ENCODE measurements at places on chromosomes 1 and 21.

- H3K4me1 ChIP-seq, result no peaks in the 10 kb centered on the region
- no peaks in the 10 kb centered on the region for H3K27me3 ChIP-seq
- H3K36me3 ChIP-seq, result peaks cover 2% of the 10 kb centered on the region
- H3K4me3 ChIP-seq, result no peak overlapping the region
- DNase-seq, result no peak
- no peak overlapping the region for H3K27ac ChIP-seq
Measured at GRCh38 chr1:21880619-21880970, 56.5 kb downstream of the HSPG2 start.

DNA sequence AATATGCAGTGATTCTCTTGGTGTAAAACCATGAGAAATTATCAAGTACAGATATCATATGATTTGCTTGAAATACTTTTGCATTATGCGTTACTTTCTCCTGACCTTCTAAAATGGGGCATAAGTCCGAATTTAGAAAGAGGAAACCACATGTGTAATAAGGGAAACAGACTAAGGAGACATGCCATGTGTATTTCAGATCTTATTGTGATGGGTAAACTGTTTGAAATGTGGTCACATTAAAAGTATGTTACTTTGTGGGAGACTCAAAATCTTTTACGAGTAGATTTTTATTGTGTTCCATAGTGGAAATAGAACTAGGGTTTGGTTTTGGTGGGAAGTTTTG lies 173.0 kb downstream of the NFIA start:
- no peak overlapping the region for H3K27ac ChIP-seq
- DNase-seq, result no peak
- no peaks in the 10 kb centered on the region for H3K27me3 ChIP-seq
- no peaks in the 10 kb centered on the region for H3K4me1 ChIP-seq
- H3K36me3 ChIP-seq, result no peaks in the 10 kb centered on the region
- no peak overlapping the region for H3K4me3 ChIP-seq

DNA sequence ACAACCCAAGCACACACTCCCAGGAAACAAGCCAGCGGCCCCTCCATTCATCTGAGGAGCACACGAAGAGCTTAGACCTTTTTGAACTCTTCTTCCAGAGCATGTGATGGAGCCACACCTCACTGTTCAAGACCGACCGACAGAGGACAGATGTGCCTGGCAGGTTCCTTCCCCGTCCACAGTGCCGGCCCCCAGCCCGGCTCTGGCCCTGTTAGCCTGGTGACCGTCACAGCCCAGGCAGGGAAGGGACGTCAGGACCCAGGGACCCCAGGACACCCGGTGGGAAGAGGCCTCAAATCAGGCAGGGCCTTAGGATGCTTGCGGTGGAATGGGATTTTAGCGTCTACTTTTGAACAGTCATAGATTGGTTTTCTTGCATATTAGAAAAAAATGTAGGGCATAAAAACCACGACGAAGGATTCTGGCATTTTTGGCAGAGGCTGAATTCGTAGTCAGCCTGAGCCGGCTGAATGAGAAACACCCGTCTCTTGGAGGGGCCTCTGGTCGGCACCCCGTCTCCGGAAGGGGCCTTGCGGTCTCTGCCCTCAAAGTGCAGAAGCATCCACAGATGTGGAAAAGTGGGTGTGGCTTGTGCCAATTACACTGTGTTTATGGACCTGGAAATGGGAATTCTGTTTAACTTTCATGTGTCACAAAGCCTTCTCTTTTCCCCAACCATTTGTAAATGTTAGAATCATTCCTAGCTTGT lies 79.3 kb downstream of the SIK1 start:
- DNase-seq, result no peak
- H3K27me3 ChIP-seq, result no peaks in the 10 kb centered on the region
- no peaks in the 10 kb centered on the region for H3K4me1 ChIP-seq
- no peaks in the 10 kb centered on the region for H3K36me3 ChIP-seq
- no peak overlapping the region for H3K27ac ChIP-seq

- H3K4me1 ChIP-seq, result no peaks in the 10 kb centered on the region
- H3K27me3 ChIP-seq, result no peaks in the 10 kb centered on the region
- no peak overlapping the region for H3K4me3 ChIP-seq
- no peak overlapping the region for H3K27ac ChIP-seq
- no peaks in the 10 kb centered on the region for H3K36me3 ChIP-seq
- no peak for DNase-seq
Measured at GRCh38 chr1:161777261-161777660, 11.1 kb downstream of the ATF6 start.

DNA sequence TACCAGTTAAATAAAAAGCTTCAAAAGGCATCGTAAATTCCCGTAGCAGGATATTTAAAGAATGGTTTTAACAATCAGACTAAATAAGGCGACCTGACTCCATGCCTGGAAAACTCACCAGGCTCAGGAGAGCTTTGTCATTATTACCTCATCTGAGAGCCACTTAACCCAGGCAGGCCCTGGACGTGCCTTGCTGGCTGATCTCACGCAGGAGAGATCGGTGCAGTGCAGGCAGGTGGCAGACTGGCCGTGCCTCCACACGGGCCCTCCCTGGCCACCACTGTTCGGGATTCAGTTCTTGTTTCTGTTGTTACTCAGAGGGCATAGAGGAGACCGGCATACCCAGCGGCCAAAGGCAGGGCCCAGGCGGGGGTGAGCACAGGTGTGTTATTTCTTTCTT lies 6.4 kb downstream of the MT1HL1 start:
- DNase-seq, result no peak
- H3K36me3 ChIP-seq, result no peaks in the 10 kb centered on the region
- no peak overlapping the region for H3K4me3 ChIP-seq
- no peaks in the 10 kb centered on the region for H3K4me1 ChIP-seq
- H3K27ac ChIP-seq, result no peak overlapping the region

DNA sequence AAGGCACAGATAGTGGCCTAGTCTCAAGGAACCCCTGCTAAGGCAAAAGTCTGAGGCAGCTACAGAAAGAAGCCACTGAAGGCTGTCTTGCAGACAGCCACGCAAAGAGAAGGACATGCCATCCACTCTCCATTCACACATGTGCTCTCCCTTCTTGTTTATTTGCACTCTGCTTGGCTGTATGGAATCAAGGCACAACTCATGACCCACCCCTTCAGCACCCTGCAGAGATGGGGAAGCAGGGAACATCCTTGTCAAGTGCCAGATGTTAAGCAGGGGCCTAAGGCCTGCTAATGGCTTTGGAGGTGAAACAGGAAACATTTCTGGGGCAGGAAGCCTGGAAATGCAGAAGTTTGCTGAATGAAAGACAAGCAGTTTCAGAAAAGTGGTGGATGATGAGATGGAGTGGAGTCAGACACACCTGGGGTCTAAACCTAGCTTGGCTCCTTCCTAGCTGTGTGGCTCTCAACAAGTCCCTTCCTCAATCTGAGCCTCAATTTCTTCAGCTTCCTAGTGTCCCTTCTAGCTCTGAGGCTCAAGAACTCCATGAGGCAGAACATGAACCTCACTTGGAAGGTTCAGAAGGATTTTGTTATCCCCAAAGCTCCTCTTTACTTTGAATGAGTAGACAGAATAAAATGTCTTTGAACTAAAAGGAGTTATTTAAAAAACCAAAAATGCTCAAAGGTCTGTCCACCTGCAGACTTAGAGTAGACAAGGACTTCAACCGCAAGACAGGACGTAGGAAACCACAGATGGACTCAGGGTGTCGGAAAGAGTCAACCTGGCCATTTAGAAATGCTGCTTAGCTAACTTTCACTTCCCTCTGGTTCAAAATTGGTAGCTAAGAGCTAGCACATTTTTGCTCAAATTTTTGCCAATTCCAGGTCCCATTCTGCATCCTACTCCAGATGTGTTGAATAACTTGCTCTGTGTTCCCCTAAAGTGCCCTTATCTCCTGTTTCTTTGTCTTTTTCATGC lies 283.1 kb downstream of the PLPP3 start:
- no peak overlapping the region for H3K27ac ChIP-seq
- DNase-seq, result no peak
- H3K4me3 ChIP-seq, result no peak overlapping the region

GRCh38 chr1:4447778-4448420 lies 206.5 kb upstream of the AJAP1 start:
- no peak overlapping the region for H3K4me3 ChIP-seq
- H3K36me3 ChIP-seq, result no peaks in the 10 kb centered on the region
- DNase-seq, result no peak
- H3K27me3 ChIP-seq, result 0 out of 2 replicates have a peak, but pooled peaks cover 3% of the 10 kb centered on the region
- H3K4me1 ChIP-seq, result no peaks in the 10 kb centered on the region

DNA sequence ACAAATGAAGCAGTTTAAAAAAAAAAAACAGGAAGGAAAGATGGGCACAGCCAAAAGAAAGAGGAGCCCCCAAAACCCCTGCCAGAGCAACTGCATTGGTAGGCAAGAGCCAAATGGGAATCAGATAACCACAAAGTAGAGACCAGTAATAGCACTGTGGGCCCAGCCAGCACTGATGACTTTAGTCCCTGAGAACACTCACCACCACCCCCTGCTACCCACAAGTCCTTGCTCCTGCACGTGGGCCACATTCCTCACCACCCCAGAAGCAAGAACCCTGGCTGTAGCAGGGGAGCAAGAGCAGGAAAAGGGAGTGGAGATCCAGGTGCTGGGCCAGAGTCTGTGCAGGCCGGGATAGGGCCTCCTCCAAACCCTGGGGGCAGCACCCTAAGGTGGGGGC lies 86.1 kb downstream of the RRAGC start:
- no peak overlapping the region for H3K4me3 ChIP-seq
- H3K27me3 ChIP-seq, result peaks cover 21% of the 10 kb centered on the region
- DNase-seq, result no peak
- no peaks in the 10 kb centered on the region for H3K36me3 ChIP-seq

DNA sequence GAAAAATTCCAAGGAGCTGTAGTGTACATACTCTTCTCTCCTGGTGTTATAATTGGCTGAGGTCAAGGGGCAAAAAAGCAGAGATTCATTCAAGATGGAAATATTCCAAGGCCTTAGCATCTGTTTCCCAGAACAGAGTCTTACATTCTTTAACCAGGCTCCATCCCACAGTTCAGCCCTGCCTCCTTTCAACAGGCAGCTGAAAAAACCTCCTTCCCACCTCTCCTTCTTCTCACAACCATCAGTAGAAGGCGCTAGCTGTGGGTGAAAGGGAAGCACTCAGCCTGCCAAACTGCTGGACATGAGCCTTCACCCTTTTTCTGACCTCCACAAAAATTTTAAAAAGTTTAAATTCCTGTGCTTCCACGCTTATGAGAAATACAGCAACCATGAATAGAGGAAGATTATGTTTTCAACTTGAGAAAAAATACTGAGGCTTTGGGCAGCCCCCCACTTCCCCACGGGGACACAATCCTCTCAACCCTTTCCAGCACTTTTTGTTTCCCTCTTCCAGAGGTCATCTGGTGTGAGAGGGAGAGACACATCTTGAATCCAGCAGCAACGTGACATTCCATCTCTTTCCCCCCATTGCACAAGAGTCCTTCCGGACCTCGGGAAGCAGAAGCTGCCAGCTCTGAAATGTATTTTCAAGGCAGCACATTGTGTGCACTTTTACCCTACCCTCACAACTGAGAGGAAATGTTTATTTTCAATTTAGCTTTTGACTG lies 43.2 kb upstream of the FMO2 start:
- H3K27me3 ChIP-seq, result 0 out of 2 replicates have a peak, but pooled peaks cover 5% of the 10 kb centered on the region
- no peaks in the 10 kb centered on the region for H3K4me1 ChIP-seq
- no peak overlapping the region for H3K4me3 ChIP-seq
- H3K27ac ChIP-seq, result no peak overlapping the region
- DNase-seq, result no peak
- no peaks in the 10 kb centered on the region for H3K36me3 ChIP-seq

GRCh38 chr1:63898428-63899196 lies 124.8 kb downstream of the ROR1 start:
- no peaks in the 10 kb centered on the region for H3K36me3 ChIP-seq
- H3K27ac ChIP-seq, result no peak overlapping the region
- H3K27me3 ChIP-seq, result no peaks in the 10 kb centered on the region
- no peak overlapping the region for H3K4me3 ChIP-seq

GRCh38 chr21:15415541-15416261 lies 314.1 kb upstream of the USP25 start:
- no peaks in the 10 kb centered on the region for H3K36me3 ChIP-seq
- no peaks in the 10 kb centered on the region for H3K27me3 ChIP-seq
- H3K4me1 ChIP-seq, result no peaks in the 10 kb centered on the region
- no peak for DNase-seq
- H3K27ac ChIP-seq, result no peak overlapping the region

GRCh38 chr1:202320081-202320405 lies 21.7 kb downstream of the UBE2T start:
- H3K4me1 ChIP-seq, result no peaks in the 10 kb centered on the region
- no peaks in the 10 kb centered on the region for H3K27me3 ChIP-seq
- H3K27ac ChIP-seq, result no peak overlapping the region
- H3K4me3 ChIP-seq, result no peak overlapping the region
- no peak for DNase-seq
- H3K36me3 ChIP-seq, result no peaks in the 10 kb centered on the region

DNA sequence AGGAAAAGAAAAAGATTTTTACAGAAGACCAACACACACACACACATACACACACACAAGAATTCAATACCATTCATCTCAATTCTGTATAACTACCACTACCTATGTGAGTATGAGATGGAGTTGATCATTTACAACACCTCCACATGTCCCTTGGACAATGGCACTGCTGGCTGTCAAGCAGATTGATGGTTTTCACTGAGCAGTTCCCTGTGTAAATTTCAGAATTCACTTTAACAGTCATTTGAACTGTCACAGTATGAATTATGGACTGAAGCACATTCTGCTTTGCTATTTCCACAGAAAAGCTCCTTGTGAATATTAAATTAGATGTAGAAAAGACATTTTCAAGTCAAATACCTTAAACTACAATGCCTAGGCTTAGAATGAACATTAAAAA lies 14.3 kb downstream of the KCNT2 start:
- H3K36me3 ChIP-seq, result no peaks in the 10 kb centered on the region
- no peaks in the 10 kb centered on the region for H3K4me1 ChIP-seq
- no peaks in the 10 kb centered on the region for H3K27me3 ChIP-seq
- no peak for DNase-seq

GRCh38 chr1:242876030-242876429 lies 351.5 kb upstream of the PLD5 start:
- H3K4me1 ChIP-seq, result no peaks in the 10 kb centered on the region
- DNase-seq, result no peak
- no peak overlapping the region for H3K4me3 ChIP-seq

GRCh38 chr1:182834326-182834725 lies 4.8 kb upstream of the DHX9 start:
- H3K4me1 ChIP-seq, result peaks cover 8% of the 10 kb centered on the region
- no peaks in the 10 kb centered on the region for H3K36me3 ChIP-seq
- peaks cover under 1% of the 10 kb centered on the region for H3K27me3 ChIP-seq
- H3K4me3 ChIP-seq, result no peak overlapping the region
- H3K27ac ChIP-seq, result no peak overlapping the region
- DNase-seq, result no peak

DNA sequence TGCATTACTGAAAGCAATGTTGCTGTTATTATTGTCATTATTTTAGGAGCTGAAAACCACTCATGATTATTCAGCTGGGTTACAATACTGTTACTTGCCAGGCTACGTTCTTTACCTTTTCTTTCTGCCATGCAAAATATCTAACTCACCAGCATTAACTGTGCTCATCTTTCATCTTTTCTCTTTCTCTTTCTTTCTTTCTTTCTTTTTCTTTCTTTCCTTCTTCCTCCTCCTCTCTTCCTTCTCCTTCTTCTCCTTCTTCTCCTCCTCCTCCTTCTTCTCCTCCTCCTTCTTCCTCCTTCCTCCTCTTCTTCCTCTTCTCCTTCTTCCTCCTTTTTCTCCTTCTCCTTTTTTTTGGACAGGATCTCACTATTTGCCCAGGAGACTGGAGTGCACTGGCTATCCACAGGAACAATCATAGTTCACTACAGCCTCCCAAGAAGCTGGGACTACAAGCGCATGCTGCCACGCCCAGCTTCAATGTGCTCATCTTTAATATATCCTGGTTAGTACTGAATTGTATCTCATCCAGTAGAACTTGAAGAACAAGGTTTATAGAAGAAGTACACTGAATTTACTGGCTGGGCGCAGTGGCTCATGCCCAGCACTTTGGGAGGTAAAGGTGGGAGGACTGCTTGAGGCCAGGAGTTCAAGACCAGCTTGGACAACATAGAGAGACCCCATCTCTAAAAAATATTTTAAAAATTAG lies 6.9 kb upstream of the ZMYM4 start:
- no peaks in the 10 kb centered on the region for H3K27me3 ChIP-seq
- H3K36me3 ChIP-seq, result no peaks in the 10 kb centered on the region
- DNase-seq, result no peak
- H3K4me3 ChIP-seq, result no peak overlapping the region

Data from HCT116 (cell line).